ENCODE measurements at places on chromosomes 2 and 18.

DNA sequence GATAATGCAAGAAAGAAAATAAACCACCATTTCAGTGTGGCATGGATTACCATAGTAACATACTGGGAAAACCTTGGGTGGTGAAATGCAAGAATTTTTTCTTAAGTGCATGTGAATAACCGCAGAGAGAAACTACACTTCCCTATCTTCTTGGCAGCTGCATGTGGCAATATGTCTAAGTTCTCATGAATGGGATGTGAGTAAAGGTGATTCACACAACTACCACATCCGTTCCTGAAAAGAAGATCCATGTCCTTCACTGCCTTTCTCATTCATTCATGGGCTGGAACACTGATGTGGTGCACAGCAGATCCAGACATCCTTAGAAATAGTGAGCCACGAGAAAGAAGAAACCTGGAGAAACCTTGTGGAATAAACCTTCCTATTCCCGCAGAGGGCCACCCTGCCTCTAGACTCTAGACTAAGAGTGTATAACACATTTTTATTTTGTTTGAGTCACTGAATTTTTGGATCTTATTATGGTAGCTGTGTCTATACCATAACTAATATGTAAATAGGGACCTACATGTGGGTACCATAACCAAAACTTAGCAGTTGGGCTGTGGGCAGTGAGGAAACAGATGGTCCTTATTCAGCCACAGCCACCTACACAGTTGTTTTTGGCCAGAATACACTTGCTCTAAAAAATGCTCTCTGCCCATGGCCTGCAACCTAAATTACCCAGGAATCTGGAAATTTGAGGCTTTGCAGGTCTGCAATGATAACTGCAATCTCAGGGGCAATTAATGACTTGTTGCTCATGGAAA is 573.3 kb downstream of the LRP1B start:
- DNase-seq, result no peak

GRCh38 chr2:9547262-9547991 is 8.2 kb downstream of the ADAM17 start:
- DNase-seq, result no peak

DNA sequence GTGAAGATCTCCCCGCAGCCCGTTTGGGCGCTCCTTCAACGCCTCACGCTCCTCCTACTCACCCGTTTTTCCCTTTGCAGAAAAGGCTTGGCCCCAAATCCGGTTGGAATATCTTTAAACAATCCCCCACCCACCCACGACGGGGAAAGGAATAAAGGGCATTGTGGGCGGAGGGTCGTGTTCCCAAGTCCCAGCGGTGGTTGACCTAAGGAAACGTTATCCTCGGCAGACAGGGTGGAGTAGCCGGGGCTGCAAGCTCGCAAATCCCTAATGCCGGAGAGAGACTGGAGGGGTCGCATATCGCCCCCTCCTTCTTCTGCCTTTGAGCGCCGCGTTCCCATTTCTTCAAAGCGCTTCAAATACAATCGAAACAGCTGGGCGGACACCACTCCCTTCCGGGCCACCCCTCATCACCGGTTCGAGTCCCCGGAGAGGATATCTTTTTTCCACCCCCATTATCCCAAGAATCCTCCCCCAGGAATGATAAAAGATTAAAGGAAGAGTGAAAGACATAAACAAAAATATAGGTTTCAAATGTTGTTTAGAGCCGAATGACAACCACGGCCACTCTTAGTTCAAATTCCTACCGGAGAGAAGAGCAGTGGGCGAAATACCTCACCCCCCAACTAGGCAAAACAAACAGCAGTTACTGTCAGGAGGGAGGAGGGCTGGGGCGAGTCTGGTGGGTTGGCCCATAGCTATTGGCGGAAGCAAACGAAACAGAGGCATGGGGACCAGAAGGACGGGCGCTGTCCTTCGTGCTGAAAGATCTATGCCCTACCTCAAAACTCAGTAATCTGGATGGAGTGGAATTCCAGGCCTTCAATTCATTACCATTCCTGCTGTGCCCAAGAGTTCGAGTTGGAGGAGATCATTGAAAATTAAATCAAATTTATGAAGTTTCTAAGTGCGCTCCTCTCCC is 2.8 kb upstream of the GAD1 start:
- no peak for DNase-seq

GRCh38 chr2:101486258-101486701 is 11.4 kb upstream of the RFX8 start:
- DNase-seq, result no peak

DNA sequence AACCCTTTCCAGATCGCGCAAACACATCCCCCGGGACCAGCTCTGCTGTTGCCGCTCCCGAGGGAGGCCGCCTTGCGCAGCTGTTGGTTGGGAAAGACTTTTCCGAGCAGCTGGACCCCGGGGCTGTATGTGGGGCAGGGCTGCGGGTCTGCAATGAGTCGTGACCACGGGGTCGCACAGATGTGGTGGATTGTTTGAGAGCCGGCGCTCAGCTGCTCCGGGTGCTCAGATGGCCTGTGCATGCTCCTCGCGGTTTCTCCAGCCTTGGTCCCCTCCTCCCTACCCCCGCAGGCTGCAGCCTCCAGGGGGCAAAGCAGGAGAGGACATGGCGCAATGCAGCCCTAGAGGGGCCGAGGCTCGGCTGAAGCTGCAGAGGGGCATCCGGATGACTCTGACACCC is 105.2 kb upstream of the OTOS start:
- no peak for DNase-seq

DNA sequence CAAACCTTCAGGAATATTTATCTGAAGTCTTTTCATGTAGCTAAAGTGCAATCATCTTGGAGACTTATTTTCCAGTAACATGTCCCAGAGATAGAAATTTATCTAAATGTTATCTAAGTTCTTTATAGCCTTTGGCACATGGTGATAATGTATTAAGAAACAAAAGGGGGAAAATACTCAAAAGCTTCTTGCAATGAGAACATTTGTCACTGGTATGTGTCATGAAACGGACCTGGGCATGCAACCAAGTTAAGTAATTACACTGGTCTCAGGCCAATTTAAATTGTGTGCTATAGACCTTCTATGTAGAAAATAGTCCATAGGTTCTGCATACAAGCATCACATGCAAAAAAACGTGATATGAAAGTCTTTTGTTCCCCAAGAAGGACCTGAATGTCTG is 136.2 kb downstream of the SLC8A1 start:
- no peak for DNase-seq

- no peak for DNase-seq
These were observed 62.8 kb downstream of the SMIM21 start for GRCh38 chr18:75364512-75365253.

GRCh38 chr2:28296904-28297303 is 95.8 kb upstream of the FOSL2 start:
- no peak for DNase-seq
